Spinal cord (tissue), 10 donors: ENCODE measurements at places on chromosomes 2 and 18. TPM values are rescaled to one million over a fixed set of nuclear protein-coding genes. Genes with fewer than 3 reads are reported as not detected.

DNA sequence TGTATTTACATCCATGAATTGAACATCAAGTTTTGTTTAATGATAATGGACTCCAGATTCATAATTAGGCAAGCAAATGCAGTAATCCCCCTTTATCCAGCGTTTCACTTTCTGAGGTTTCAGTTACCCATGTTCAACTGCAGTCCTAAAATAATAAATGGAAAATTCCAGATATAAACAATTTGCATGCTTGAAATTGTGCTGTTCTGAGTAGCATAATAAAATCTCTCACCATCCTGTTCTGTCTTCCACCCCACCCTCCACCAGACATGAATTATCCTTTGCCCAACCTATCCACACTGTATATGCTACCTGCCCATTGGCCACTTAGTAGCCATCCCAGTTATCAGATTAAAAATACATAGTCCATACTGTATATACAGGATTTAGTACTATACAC is 224.5 kb upstream of the CHAC2 start:
- no peak for DNase-seq

DNA sequence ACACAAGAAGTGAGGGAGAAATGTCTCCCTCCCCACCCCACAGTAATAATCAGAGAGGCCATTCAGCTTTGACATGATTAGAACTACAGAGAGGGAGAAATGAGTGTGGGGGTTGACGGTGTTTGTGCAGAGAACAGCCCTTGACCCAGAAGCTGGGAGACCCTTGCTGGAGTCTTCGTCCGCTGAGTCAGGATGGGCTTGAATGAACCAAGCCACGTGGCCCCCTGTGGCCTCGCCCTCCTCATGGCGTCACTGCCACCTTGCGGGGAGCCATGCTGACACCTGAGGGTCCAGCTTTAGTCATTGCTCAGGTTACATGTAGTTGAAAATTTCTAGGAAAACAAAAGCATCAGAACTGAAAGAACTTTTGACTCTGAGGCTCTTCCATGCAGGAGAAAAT is 101.2 kb downstream of the DGKD start:
- DNase-seq: no peak

DNA sequence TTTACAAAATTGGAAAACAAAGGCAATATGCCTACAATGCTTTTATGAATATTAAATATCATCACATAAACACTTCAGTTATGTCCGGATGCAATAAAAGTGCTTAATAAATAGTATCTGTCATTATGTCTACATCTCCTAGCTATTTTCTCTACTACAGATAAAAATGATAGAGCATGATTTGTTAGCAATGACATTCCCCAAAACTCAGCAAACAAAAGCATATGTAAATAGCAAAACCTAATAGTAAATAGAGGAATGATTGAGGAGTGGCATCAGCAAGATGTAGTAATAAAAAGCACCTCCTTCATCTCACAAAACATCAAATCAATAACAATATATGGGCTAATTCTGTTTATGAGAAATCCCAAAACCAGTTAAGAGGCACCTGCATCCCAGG is 46.5 kb upstream of the COL5A2 start:
- DNase-seq: no peak

- DNase-seq: no peak
These were observed 304.7 kb upstream of the TMEFF2 start for GRCh38 chr2:192499476-192499875.

GRCh38 chr2:235716875-235717496 is 223.1 kb downstream of the AGAP1 start:
- DNase-seq: no peak

DNA sequence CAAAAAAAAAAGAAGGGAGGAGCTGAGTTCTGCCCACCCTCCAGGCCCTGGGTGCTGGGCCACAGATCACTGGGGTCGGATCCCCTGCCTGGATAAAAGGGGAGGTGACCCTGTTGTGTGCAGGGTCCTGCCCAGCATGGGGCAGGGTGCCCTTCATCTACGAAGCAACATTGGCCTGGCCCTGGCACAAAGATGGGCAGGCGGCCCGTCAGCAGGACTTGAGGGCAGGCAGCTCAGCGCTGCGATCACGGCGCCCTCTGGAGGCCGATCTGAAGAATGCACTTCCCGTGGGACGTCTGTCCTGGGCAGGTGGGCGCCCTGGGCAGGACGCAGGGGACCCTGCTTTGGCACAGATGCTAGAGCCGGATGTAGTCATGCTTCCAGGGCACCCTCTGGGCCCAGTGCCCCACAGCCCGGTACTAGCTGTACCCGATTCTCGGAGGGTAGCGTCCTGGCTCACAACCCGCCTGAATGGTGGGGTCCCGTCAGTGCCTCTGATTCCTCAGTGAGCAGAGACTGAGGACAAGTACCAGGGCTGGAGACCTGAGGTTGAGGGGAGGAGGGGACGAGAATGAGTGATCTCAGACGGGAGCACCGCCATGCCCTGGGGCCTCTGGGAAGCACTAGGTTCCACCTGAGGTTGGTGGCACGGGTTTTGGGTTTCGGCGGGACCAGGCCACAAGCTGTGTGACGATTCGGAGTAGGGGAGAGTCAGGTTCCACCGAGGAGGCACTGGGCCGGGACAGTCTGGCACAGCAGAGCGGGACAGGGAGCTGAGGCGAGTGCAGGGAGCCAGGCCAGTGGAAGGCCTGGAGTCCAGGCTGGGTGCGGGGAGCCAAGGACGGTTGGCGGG is 18.0 kb downstream of the ARID5A start:
- DNase-seq: peak; percentile 67

DNA sequence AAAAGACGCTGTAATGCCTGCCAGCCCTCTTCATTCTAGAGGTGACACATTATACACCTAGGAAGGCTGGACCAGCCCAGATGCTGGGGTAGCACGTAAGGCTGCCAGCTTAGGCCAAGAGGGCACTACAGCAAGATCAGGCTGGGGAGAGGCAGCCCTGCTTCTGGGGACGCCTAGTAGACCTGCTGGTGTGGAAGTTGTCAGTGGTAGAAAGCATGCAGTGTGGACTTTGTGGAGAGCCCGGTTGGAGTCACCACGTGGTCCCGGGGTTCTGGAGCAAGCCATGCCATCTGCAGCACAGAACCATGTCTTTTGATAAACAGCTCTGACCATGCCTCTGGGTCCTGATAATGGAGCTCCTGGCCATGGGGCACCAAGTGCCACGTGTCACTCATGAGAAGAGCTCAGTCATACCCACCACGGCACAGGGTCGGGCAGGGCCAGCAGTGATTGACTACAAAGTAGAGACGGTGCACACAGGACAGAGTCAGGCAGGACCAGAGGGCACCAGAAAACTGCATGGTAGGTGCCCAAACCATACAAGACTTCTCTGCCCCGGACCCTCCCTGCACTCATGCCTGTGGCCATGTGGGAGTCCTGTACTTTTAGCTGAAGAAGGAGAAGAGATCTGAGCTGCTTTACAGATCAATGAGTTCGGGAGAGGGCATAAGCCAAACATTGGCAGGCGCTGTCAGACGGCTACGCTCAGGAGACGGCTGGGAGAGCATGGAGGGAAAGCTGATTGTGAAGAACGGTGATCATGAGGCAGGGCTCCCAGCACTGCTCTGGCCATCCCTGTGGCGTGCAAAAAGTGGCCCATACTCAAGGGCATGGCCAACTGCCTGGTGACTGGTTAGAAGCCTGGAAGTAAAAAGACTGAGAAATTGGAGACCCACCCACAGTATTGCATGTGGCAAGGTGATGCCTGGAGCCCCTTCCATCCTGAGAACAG is 114.9 kb downstream of the EIPR1 start:
- no peak for DNase-seq

DNA sequence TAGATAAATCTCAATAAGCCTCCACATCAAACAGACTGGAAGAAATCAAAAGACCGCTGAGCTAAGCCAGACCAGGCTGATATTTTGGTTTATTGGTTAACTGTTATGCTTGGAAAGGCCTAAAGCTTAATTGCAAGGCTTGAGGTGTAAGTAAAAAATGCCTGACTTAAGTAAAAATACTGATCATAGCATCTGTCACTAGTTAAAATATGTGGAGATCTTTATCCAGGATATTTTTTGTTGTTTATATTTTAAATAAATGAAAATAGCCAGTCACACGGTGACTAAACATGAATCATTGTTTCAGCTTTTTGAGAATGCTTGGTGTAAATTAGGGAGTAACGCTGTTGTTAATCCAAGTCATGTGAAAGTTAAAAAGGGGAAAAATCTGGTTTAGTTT is 127.9 kb downstream of the THADA start:
- no peak for DNase-seq

DNA sequence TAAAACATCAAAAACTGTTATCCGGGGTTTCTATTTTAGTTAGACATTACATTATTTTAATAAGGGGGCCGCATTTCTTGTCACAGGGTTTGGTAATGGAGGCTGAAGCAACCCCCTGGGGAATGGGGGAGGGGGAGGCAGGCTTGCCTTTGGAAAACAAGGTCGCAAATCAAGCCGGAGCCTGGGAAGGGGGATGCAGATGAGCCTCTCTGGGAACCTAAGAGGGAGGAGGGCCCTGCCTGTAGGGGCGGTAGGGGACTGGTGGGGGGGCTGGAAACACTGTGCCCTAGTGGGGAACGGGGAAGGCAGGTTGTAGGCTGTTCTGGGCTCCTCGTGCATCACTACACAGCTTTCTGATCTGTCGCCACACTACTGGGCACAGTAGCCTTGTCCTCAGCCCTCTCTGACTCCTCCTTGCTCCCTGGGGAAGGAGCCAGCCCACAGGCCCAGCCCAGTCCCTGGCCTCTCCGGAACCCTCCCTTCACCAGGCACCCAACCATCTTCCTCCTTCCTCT is 170.2 kb upstream of the SMAD2 start:
- DNase-seq: no peak

DNA sequence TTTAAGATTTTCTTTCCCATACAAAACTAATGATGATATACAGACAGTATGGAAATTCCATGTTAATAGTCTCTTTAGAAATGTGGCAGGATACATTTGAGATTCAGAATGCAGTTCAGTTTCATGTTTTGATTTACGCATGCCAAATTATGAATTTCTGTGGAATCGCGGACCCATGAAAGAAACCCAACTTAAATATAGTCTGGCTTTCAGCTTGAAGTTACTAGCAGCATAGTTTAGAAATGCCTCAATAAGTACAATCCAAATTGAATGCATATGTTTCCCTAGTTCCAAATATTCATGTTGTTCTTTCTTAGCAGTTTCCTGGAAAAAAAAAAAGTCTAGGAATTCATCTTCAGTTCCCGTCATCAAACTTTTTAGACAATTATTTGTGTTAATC is 164.1 kb upstream of the RASGRP3 start:
- no peak for DNase-seq

GRCh38 chr2:223762853-223763252 is 74.5 kb downstream of the AP1S3 start:
- no peak for DNase-seq

DNA sequence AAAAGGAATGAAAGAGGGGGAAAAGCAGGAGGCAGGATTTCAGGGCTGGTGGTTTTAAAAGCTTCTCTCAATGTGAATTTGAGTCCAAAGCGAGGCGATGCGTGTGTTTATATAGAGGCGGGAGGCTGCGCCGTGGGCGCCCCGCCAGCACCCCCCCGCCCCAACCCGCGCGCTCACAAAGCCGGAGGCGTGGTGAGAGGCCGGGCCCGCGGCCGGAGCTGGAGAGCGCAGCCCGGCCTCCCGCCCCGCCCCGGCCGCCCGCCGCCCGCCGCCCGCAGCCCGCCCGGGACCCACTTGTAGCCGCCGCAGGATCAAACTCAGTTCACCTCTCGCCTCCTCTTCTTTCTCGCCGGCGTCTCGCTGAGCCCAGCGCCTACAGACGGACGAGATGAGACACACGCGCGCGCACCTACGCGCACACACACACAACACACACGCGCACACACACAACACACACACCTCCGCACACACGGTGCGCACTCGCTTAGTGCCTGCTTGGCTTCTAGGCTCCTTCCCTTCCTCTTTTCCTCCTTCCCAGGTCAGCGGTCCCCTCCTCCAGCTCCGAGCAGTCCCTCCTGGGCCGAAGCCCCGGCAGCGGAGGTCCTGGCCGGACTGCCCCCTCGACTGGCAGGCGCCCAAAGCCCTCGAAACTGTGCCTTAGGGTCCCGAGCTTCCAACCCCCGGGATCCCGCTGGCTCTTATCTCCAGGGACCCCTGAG is 1.3 kb upstream of the CYP26B1 start:
- DNase-seq: peak; percentile 64

- no peak for DNase-seq
These were observed 2.9 kb upstream of the CRIM1 start for GRCh38 chr2:36352701-36353100.

- no peak for DNase-seq
These were observed 198.6 kb downstream of the HAUS1 start for GRCh38 chr18:46302528-46303485.

DNA sequence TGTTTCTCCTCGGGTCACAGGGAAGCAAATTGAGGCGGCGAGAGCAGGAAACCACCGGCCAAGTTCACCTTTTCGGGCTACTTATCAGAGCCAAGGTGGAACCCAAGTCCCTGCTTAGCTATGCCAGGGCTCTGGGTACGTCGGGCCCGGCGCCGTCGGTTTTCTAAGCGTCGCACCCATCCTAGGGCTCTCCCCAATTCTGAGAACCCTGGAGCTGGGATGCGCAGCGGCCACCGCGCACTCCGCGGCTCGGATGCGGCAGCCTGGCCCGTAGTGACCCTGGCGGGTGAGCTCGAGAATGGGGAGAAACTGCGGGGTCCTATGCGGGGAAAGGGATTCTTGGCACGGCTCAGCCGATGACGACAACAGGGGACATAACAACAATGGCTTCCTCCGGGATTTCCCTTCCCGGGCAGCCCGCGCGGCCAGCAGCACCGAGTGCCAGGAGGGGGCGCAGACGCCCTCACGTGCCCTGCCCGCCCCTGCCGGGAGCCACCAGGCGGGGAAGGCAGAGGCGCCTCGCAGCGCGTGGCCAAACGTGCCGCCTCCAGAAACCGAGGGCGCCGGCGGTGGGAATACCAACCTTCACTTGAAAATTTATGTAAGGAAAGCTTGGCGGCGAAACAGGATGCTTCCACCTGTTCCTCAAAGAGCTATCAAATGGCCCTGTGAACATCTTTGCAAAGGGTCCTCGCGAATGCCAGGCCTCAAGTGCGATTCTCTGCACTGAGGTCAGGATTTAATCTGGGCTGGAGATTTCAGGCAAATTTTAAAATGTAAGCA is 2.1 kb upstream of the SLC30A3 start:
- DNase-seq: peak; percentile 79

DNA sequence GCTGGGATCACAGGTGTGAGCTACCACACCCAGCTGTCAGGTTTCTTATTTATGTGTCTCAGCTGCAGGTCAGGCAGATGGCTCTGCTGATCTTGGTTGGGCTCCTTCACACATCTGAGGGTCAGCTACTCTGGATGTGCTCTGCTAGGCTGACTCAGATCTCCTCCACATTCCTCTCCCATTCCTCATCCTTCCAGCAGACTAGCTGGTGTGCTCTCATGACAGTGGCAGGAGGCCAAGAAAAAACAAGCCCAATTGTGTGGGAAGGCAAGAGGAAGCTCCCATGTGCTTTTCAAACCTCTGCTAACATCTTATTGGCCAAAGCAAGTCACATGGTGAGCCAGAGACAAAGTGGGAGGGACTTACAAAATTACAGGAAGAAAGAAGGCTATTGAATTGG is 11.7 kb upstream of the MSH6 start:
- no peak for DNase-seq

- DNase-seq: no peak
These were observed at the start of gene REG3G for GRCh38 chr2:79025421-79025820. Gene REG3G (plus strand): TSS chr2:79025702. CDS start chr2:79026094, 392 bp downstream.

GRCh38 chr2:8432706-8433336 is 249.0 kb upstream of the ID2 start:
- no peak for DNase-seq

TWIST2 gene
- 9.1 TPM for total RNA-seq

PDCD1 gene
- total RNA-seq: 0.06 TPM

PRR30 gene
- not detected for total RNA-seq

SLC23A3 gene
- 1.7 TPM for total RNA-seq

MGAT4A gene
- 26.6 TPM for total RNA-seq

UGT1A3 gene
- total RNA-seq: not detected

FOSL2 gene
- total RNA-seq: 13.3 TPM

UGT1A9 gene
- total RNA-seq: not detected

ZNF512 gene
- total RNA-seq: 63.0 TPM
